ENCODE measurements at places on chromosomes 2 and 18. TPM values are rescaled to one million over a fixed set of nuclear protein-coding genes. Genes with fewer than 3 reads are reported as not detected.

DNA sequence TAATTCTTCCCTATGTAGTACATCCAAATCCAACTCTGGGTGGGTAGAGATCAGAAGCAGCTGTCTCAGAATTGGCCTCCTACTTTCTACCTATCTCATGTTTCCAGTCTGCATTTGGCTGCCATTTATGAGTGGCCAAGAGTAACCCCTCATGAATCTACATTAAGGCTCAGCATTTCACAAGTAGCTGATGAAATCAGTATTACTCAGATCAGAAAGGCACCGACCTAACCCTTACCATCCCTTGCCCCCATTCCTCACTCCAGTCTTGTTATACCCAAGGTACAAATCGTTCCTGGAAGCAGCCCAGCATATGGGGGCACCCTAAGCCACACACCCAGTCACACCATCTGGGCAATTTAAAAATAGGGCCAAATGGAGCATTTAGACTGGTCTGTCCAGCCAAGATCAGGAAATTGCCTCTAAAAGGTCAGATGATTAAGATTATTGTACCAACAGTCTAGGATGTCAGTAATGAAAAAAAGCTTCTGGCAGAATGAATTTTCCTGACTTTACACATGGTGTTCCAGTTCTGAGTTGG is 37.1 kb downstream of the CD28 start:
- DNase-seq = no peak

- no peak for DNase-seq
Observed at GRCh38 chr18:369224-370015, 101.6 kb upstream of the THOC1 start.

Gene PIEZO2
- polyA plus RNA-seq = 5.9 TPM

Gene GMPPA
- polyA plus RNA-seq = 22.0 TPM
